ENCODE measurements at places on chromosomes 11 and 22.

- DNase-seq: no peak
Observed at GRCh38 chr22:47259990-47260389, 497.5 kb downstream of the TBC1D22A start.

GRCh38 chr11:42075180-42075579, 615.7 kb upstream of the LRRC4C start:
- DNase-seq: no peak

GRCh38 chr11:2573240-2574042, 126.4 kb downstream of the KCNQ1OT1 start:
- no peak for DNase-seq

GRCh38 chr11:110948112-110948511, 235.9 kb upstream of the ARHGAP20 start:
- DNase-seq: no peak

DNA sequence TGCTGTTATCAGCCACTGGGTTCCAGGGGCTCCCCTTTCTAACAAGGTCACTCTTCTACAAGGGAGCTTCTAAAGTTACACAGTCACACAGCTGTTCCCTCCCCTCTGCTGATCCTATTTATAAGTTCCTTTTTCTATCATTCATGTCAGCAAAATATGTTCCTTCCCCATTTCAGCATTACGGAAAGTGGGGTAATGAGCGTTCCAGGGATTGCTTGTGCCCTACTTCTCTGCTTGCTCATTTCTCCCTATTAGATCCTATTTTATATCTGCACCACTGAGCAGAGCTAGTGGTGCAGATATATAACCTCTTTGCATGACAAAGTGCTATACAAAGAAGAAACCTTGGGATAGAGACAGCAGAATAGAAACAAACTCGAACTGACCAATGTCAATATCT, 22.7 kb upstream of the PLEKHB1 start:
- DNase-seq: no peak

- no peak for DNase-seq
Observed at GRCh38 chr11:33953289-33953688, 61.4 kb upstream of the LMO2 start.

DNA sequence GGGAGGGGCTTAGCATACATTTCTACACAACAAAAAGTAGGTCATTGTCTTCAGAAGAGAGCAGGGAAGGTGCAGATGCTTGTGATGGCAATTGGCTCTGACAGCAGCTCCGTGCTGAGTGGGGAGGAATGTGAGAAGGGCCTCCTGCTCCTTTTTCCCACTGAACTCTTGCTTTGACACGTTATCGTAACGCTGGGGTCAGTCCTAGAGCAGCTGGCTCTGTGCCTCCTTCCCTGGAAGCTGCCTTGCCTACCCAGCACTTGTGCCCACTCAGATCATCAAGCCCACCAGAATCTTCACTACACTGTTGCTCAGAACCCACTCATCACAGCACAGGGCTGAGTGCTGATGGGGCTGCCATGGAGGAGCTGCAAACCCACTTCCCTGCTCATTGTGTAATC, 14.9 kb upstream of the NAV2 start:
- DNase-seq: no peak

DNA sequence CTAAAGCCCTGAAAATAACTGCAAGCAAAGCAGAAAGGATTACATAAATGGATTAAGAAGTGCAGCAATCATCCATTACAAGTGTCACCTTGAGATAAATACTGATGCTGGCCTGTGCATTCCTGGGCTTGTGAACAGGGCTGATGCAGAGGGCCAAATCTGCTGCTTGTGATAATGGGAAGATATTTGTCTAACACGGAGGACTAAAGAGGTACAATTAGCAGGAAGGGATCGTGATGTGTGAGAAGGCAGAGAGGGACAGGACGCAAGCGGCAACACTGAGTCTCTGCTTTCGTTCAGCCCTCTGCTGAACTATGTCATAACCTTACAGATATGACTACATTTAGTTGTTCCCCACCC, 107.7 kb upstream of the DDI1 start:
- DNase-seq: no peak

DNA sequence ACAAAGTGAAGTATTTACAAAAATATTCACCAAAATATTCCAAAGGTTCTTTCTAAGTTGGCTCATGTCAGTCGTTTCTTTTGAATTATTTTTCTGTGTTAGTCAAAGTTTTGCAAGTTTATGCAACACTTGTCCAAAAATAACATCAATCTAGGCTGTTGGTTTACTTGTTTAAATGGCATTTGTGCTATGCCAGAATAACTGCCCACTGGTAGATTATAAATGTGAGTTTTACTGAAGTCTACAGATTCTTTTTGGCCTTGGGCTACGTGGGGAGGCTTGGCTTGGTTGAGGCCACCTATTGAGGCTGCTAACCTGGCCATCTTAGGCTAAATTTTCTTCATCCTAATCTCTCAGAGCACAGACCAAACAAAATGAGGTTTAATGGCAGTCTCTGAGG, 1091.9 kb upstream of the RAG2 start:
- DNase-seq: no peak

GRCh38 chr11:61273178-61274078, 21.7 kb downstream of the VWCE start:
- DNase-seq: no peak

DNA sequence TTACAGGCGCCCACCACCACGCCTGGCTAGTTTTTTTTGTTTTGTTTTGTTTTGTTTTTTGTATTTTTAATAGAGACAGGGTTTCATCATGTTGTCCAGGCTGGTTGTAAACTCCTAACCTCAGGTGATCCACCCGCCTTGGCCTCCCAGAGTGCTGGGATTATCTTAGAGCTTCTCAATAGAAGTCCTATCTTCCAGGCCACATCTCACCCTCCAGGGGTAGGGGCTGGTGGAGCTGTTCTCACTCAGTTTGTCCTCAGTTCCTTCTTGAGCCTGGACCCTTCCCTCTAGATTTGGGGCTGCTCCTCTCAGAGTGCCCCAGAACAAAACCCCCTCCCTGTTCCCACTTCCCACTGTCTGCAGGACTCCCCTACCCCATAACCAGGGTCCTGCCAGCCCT, 31.3 kb downstream of the BCR start:
- DNase-seq: no peak

DNA sequence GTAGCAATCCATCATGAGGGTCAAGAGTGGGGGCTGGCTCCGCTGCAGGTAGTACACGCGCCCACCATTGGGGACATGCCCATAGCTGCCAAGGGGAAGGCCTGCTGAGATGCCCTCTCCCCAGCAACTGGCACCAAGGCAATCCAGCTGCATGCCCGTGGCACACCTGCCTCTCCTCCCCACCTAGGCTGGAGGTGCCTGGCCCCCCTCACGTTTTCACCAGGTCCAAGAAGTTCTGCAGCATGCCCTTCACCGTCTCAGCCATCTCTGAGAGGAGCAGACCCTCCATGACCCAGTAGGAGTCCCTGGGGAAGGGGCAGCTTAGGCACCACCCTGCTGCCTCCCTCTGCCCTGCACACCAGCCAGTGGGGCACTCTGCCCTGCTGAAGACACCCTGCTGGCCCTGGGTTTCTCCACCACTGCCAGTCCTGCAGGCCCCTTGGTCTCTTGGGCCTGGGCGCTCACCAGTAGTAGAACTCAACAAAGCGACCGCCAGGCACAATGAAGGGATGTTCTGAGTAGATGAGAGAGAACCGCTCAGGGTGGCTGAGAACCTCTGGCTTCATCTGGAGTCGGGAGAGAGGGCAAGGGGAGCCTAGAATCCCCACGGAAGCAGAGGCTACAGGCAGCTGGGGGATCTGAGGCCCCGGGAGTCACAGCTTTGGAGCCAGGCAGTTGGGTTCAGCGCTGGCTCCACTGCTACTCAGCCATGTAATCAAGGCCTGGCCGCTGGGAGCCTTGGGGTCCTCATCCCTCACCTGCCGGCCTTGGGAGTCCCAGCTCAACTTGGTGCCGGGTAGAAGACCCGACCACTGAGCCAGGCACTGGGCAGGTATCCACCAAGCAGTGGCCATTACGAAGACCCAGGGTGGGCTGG, 17.8 kb downstream of the TREH start:
- DNase-seq: no peak

GRCh38 chr22:30871391-30872284, 96.9 kb downstream of the MORC2 start:
- no peak for DNase-seq

DNA sequence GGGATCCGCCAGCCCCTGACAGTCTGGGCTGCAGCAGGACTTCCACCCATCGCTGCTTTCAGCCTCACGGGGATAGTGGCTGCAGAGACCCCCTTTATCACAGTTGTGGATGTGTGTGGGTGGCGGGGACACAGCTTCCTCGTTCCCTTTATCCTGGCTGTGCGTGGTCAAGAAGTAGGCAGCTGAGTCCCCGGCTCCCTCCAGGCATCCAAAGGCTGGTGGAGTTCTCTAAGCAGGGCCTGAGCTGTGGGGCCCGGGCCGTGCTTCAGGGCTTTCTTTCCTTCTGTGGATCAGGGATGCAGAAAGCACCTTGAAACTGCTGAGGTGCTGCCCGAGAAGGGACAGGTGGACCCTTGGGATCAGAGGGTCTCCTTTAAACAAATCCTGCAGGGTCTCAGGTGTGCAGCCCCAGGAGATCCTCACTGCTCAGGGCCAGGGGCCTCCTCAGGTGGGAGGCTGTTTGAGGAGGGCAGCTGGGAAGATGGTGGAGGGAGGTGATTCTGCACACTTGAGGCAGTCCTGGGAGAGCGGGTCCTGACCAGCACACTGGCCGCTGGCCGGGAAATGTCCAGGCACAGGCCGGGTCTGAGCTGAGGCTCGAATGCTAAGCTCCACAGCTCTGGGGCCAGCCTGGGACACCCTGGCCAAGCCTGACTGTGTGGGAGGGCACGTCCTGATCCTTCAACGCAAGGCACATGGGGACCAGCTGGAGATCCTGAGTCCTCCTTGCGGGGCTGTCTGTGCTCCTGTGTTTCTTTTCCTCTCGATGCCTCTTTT, 1024.3 kb downstream of the BRD1 start:
- no peak for DNase-seq

GRCh38 chr11:2912498-2912897, 16.7 kb downstream of the PHLDA2 start:
- peak; percentile 24 for DNase-seq

DNA sequence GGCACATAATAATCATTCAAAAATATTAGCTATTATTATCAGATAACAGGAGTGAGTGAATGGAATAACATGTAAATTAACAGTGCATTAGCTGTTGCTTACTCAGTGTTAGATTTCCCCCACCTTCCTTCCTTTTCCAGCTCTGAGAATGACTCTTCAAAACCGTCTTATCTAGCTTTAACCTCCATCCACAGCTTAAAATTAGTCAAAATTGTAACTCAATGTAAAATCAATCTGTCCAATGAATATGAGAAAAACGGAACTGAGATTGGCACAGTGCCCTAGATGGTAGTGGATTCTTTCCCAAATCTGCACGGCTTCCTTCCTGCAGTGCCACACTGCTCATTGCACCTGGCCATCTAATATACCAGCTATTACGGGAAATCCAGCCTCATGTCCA, 156.8 kb upstream of the BDNF start:
- DNase-seq: no peak

DNA sequence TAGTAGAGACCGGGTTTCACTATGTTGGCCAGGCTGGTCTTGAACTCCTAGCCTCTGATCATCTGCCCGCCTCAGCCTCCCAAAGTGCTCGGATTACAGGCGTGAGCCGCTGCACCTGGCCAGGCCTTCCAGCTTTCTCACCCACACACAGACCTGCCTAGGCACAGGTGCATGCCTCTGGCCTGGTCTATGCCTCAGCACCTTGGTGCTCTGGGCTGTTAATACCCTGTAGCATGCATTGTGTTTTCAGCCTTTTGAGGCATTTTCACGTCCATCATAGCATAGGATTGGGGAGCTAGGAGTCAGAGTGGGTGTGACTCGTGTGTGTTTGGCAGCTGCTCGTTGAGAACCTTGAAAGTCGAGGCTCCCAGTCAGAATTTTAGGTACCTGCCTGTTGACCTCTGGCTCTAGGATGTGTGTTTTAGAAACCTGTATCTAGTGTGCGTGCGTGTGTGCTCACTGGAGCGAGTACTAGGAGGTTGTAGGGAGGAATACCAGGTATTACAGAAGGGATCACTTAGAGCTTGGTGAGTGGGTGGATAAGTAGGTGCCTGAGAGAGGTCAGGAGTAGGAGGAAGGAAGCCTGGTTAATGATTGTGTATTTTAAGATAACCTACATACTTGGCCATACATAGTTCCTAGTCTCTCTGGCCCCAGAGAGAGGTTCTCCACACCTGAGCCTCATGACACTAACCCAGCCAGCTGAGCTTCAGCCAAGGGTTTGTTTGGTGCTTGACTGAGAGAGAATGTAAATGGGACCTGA, 20.0 kb downstream of the CRKL start:
- DNase-seq: no peak

GRCh38 chr11:46479601-46480000, 88.0 kb upstream of the CHRM4 start:
- no peak for DNase-seq

DNA sequence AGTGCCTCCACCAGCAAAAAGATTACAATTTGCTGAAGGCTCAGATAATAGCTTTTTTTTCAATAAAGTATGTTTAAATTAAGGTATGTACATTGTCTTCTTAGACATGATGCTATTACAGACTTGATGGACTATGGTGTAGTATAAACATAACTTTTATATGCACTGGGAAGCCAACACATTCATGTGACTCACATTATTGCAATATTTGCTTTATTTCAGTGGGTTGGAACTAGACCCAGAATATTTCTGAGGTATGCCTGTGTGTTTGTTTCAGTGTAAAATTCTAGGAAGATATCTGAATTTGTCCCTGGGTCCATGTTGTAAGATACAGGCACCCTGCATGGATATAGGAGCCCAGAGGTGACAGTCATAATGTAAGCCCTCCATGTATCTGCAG, 120.0 kb upstream of the BDNF start:
- no peak for DNase-seq

DNA sequence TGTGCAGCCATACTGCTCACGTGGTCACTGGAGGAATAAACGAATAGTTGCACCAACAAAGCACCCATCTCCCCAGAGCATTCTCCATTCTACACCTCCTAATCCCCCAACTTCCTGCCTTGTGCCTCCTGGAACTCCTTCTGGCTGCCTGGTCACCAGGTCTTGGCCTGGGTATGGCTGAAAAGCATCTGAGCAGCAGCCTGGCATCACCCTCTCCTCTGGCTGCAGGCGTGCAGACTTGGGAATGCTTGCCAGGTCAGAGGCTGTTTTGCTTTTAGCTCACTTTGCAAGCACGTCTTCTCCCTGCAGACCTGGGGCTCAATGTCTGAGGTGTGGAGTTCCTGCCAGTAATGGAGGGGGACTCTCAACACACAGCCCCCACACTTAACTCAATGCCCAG, 33.3 kb upstream of the KCNJ11 start:
- no peak for DNase-seq

- DNase-seq: no peak
Observed at GRCh38 chr11:42311514-42311913, 852.1 kb upstream of the LRRC4C start.

All from kidney capillary endothelial cell (primary cell).